ENCODE measurements at places on chromosomes 2 and 18.

- no peak for DNase-seq
These were observed 120.3 kb upstream of the ACAA2 start for GRCh38 chr18:49933530-49934128.

DNA sequence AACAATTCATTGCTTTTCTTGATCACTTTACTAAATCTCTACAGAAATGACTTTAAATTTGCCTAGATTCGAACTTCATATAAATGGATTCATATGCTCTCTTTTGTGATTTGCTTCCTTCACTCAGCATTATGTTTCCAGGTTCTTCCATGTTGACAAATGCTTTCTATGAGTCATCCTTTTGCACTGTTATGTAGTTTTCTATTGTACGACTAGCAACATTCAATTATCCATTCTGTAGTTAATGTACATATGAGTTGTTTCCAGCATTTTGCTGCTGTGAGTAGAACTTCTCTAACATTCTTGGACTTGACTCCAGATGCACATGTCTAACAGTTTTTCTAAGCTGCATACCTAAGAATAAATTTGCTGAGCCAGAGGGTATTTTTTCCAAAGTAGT lies 66.5 kb upstream of the NEUROD1 start:
- DNase-seq: no peak

DNA sequence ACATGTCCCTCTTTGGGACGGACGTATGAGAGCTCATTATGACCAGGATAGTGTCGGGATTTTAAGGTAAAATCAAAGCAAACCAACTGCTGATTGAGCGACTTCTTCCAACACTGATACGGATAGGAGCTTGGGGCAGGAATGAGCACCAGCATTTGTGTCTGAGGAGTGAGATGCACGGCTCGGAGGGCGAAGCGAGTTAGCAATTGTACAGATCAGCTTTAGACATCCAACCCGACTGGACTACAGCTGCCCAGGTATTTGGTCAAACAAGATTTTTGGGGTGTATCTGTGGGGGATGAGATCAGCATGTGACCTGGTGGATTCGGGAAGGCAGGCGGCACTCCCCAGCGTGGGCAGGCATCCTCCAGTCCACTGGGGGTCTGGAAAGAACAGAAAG lies 76.1 kb downstream of the NDUFA10 start:
- no peak for DNase-seq

- no peak for DNase-seq
These were observed 4.0 kb upstream of the HNMT start for GRCh38 chr2:137960223-137960622.

GRCh38 chr18:59220164-59220783 lies 316 bp downstream of the GRP start:
- no peak for DNase-seq

- DNase-seq: no peak
These were observed 111.7 kb upstream of the TNP1 start for GRCh38 chr2:216971593-216971992.

- DNase-seq: no peak
These were observed 8.8 kb downstream of the IAH1 start for GRCh38 chr2:9483107-9483506.

GRCh38 chr2:136132825-136133155 lies 14.8 kb upstream of the CXCR4 start:
- DNase-seq: no peak

DNA sequence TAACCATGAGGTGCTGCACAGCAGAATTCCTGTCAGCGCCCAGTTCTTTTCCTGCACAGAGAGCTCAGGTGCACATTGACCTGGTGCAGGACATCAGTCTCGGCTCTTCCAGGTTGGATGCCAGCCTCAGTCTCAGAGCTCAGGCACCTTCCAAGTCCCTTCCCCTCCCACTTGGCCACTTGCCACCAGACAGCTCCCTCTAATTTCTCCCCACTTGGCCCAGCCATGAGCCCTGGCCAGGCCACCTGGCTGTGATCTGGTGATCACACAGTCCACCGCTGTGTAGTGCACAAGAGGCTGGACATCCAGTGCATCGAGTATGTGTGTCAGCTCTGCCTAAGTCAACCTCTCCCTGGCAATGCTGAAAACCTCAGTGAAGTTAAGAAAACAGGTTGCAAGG lies 336.6 kb upstream of the MYT1L start:
- no peak for DNase-seq

GRCh38 chr2:168114040-168114439 lies 133.4 kb downstream of the STK39 start:
- no peak for DNase-seq
